ENCODE measurements at places on chromosomes 2 and 18.

- peak; percentile 0 for DNase-seq
Measured at GRCh38 chr2:180763263-180763989, 217.0 kb upstream of the UBE2E3 start.

DNA sequence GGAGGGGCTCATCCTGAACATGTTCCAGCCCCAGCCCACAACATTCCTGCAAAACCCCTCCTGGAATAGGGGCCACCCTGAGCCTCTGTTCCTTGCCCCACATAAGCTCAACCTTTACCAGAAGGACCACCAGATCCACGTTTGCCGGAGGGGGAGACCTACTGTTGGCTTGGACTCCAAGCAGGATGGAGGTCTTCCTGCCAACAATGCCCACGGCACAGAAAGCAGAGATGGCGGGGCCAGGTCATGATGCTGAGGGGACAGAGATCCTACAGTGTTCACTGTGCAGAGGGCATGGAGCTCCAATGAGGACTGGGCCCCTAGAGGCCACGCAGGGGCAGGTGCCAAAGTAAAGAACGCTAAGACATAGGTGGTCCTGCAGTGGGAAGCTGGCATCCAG, 98.5 kb upstream of the RAB6C start:
- no peak for DNase-seq

GRCh38 chr2:146209842-146210275, 1635.0 kb upstream of the ACVR2A start:
- DNase-seq = no peak

DNA sequence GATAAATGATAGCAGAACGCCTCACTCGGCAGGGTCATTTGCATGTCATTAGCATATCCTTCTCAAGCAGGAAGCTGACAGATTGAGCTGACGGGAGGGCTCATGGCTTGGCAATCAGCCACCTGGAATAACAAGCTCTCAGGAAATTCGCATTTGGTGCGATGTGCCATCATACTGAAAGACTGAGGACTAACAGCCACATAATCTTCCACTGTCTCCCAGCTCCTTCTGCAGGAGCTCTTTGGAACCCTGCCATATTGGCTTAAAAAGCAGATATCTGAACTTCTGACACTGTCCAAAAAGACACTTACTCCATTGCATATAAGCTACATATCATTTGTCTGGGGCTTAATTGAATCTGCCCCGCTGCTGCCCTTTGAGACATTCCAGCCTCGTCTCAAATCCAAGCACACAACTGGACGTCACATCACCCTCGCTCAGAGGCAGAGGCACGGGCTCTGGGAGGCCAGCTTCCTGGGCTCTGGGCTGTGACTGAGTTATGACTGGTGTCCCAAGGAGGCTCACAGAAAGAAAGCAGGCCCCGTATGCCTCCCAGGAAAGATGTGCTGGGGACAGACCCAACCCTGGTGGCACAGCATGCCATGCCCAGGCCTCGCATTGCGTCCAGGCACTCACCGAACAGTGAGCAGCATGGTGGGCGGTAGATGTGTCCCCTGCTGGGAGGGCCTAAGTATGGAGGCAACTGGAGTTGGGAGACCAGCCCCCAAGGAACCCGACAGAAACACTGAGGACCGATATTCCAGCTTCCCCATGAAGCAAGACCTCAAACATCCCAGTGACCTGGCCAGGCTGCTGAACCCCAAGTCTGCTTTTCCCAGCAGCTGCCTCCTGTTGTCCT, 228.0 kb downstream of the ATAD2B start:
- no peak for DNase-seq

DNA sequence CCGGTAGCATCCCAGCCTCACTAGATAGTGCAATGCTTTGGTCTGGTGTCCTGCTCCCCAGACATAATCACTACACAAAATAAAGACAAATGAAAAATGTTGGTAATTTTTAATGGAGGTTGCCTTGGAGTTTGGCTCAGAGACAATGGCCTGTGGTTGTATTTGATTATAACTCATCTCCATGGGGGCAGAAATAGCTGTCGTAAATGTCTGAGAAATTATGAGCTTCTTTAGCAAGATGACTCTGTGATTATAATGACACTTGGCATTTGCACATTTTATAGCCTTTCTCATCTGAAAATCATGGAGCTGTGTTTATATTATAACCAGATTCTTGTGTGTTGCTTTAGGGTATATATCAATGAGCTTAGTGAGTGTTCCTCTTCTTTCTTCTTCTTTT, 1779.7 kb upstream of the CELF4 start:
- DNase-seq = no peak
